Endodermal cell (in vitro differentiated cells): ENCODE measurements at places on chromosomes 4 and X.

GRCh38 chr4:158292156-158292555 is 81.9 kb downstream of the TMEM144 start:
- no peaks in the 10 kb centered on the region for H3K4me1 ChIP-seq
- no peaks in the 10 kb centered on the region for H3K36me3 ChIP-seq
- no peak for DNase-seq
- H3K27ac ChIP-seq = no peak overlapping the region
- H3K4me3 ChIP-seq = no peak overlapping the region

GRCh38 chrX:32745323-32745722 is 466.0 kb downstream of the DMD start:
- H3K36me3 ChIP-seq = no peaks in the 10 kb centered on the region
- no peaks in the 10 kb centered on the region for H3K27me3 ChIP-seq
- DNase-seq = no peak
- no peak overlapping the region for H3K27ac ChIP-seq

- H3K36me3 ChIP-seq = peaks cover 31% of the 10 kb centered on the region
- H3K27me3 ChIP-seq = no peaks in the 10 kb centered on the region
- no peaks in the 10 kb centered on the region for H3K4me1 ChIP-seq
Observed at GRCh38 chrX:123603491-123603890, 129.4 kb downstream of the THOC2 start.

- H3K36me3 ChIP-seq = no peaks in the 10 kb centered on the region
- no peak for DNase-seq
- H3K27ac ChIP-seq = no peak overlapping the region
- H3K4me1 ChIP-seq = no peaks in the 10 kb centered on the region
Observed at GRCh38 chrX:46759645-46759974, 692 bp upstream of the SLC9A7 start.

GRCh38 chrX:131845201-131845600 is 177.9 kb upstream of the STK26 start:
- H3K27ac ChIP-seq = no peak overlapping the region
- H3K36me3 ChIP-seq = no peaks in the 10 kb centered on the region
- no peaks in the 10 kb centered on the region for H3K4me1 ChIP-seq
- H3K27me3 ChIP-seq = no peaks in the 10 kb centered on the region
- no peak for DNase-seq

- DNase-seq = peak; percentile 94
- no peak overlapping the region for H3K27ac ChIP-seq
- H3K4me1 ChIP-seq = no peaks in the 10 kb centered on the region
- no peak overlapping the region for H3K4me3 ChIP-seq
- peaks cover 24% of the 10 kb centered on the region for H3K36me3 ChIP-seq
Observed at GRCh38 chr4:6109842-6110560, 90.3 kb downstream of the JAKMIP1 start.

DNA sequence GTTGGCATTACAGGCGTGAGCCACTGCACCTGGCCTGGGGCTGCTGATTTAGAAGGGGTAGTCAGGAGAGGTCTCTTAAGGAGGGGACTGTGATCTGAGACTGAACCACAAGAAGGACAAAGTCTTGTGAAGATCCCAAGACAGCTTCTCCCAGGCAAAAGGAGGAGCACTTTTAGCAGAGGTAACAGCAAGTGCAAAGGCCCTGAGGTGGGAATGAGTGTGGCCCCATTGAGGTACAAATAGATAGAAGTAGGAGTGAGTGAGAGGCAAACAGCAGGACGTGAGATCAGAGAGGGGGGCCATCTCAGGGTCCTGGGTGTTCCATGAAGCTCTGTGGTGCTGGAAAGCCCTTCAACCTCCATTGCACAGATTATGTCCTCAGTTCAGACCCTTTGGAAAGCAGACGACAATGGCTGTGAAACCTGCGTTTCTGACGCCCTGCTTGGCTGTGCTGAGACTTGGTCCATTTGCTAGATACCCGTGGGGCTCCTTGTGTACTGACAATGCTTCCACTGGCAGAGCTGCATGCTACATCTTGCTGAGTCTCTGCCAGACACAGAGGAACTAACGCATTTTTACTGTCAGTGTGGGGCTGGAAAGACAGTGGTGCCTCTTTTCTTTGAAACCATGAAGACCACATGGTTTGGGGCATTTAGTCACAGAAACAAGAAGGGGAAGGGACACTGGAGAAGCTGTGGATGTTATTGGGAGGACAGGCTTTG is 1.3 kb upstream of the CCKAR start:
- DNase-seq = no peak
- no peaks in the 10 kb centered on the region for H3K36me3 ChIP-seq
- H3K4me3 ChIP-seq = no peak overlapping the region

GRCh38 chr4:55358668-55359067 is 12.6 kb downstream of the SRD5A3 start:
- H3K4me3 ChIP-seq = no peak overlapping the region
- DNase-seq = no peak
- no peaks in the 10 kb centered on the region for H3K27me3 ChIP-seq
- H3K4me1 ChIP-seq = no peaks in the 10 kb centered on the region

DNA sequence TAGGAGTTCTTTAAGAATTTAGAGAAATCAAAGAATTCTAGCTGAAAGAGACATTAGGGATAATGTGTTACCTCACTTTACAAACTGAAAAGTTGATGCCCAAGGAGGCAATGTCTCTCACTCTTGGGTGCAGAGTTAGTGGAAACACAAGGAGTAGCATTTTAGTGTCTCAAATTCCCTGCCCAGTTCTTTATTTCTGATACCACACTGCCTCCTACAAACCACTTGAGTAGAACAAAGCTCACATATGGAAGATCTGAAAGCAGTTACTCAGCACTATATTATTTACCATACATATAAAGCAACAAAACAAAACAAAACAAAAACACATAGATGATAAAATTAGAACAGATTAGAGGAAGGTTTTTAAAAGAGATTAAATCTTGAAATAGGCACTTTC is 124.2 kb downstream of the REELD1 start:
- H3K27ac ChIP-seq = no peak overlapping the region
- H3K27me3 ChIP-seq = no peaks in the 10 kb centered on the region
- no peaks in the 10 kb centered on the region for H3K4me1 ChIP-seq
- no peak for DNase-seq
- no peak overlapping the region for H3K4me3 ChIP-seq

- H3K4me3 ChIP-seq = no peak overlapping the region
- no peaks in the 10 kb centered on the region for H3K4me1 ChIP-seq
- no peaks in the 10 kb centered on the region for H3K36me3 ChIP-seq
- DNase-seq = no peak
Observed at GRCh38 chrX:71637253-71637618, 18.9 kb upstream of the CXCR3 start.
